ENCODE measurements at places on chromosomes 7 and 10. TPM values are rescaled to one million over a fixed set of nuclear protein-coding genes. Genes with fewer than 3 reads are reported as not detected.

FRMD4A gene
- 7.2 TPM for total RNA-seq

OR2A42 gene
- total RNA-seq = not detected

TMEM196 gene
- not detected for total RNA-seq

ASB15 gene
- not detected for total RNA-seq

GPR15LG gene
- not detected for total RNA-seq

HOXA5 gene
- not detected for total RNA-seq

ARL4A gene
- total RNA-seq = 13.8 TPM

CREB3L2 gene
- 20.4 TPM for total RNA-seq

CALHM3 gene
- not detected for total RNA-seq

TBXAS1 gene
- 1.8 TPM for total RNA-seq

MXI1 gene
- 26.7 TPM for total RNA-seq

PGAM2 gene
- 0.34 TPM for total RNA-seq

ATP6V1F gene
- total RNA-seq = 125 TPM

SRRM3 gene
- total RNA-seq = not detected

ADARB2 gene
- total RNA-seq = not detected

LIPJ gene
- not detected for total RNA-seq

TET1 gene
- total RNA-seq = 0.72 TPM

VIM gene
- 657 TPM for total RNA-seq

CALHM2 gene
- total RNA-seq = 4.8 TPM

GPNMB gene
- total RNA-seq = 1.8 TPM

TUBB8 gene
- not detected for total RNA-seq

LRRN3 gene
- 93.6 TPM for total RNA-seq

NOS3 gene
- total RNA-seq = 5.8 TPM

ZNF487 gene
- 2.4 TPM for total RNA-seq

OR6B1 gene
- total RNA-seq = not detected

TLX1 gene
- total RNA-seq = not detected

EPO gene
- total RNA-seq = not detected

ACTL6B gene
- not detected for total RNA-seq

C10orf62 gene
- not detected for total RNA-seq

WEE2 gene
- total RNA-seq = not detected

TWIST1 gene
- not detected for total RNA-seq

PTPRZ1 gene
- total RNA-seq = not detected
